Cortex of kidney (tissue), 1 donor: ENCODE measurements at places on chromosomes 6 and 20.

DNA sequence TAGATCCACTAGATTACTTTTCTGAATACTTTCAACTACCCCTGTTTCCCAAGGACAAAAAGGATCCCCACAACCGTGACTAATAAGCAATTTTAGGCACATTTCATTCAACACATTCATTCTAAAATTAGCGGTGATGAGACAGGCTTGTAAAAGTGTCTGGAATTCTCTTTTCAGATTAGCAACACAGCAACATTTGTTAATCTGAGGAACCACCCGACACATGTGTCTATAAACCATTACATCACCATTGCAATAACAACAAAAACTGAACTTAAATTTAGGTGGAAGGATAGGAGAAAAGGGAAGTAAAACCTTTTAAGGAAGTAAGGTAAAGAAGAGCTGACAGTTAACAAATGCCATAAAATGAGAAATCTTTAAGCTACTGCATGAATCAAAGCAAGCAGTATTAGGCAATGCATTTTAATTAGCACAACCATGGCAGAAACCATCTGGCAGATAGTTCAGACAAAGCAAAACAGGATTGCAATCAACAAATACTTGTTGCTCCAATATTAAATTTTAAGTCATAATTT is 49.1 kb downstream of the MAP3K7 start:
- DNase-seq: no peak

- no peak for DNase-seq
Measured at GRCh38 chr20:5570452-5570851, 179.7 kb upstream of the SHLD1 start.

GRCh38 chr20:24764027-24764793 is 184.9 kb upstream of the CST7 start:
- DNase-seq: no peak

GRCh38 chr6:88683734-88684133 is 279.7 kb downstream of the RNGTT start:
- DNase-seq: no peak

DNA sequence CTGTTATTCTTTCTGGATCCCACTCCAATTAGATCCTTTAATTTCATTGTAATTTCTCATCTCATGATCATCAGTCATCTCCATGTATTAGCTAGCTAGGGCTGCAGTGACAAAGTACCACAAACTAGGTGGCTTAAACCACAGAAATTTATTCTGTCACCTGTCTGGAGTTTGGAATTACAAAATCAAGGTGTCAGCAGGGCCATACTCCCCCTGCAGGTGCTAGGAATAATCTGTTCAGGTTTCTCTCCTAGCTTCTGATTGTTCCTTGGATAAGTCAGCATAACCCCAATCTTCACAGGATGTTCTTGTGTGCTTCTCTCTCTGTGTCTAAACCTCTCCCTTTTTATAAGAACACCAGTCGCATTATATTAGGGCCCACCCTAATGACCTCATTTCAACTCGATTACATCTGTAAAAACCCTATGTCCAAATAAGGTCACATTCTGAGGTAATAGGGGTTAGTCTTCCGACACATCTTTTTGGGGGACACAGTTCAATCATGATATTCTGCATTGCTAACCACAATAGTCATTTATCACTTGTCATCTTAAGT is 40.5 kb downstream of the BEND6 start:
- no peak for DNase-seq

DNA sequence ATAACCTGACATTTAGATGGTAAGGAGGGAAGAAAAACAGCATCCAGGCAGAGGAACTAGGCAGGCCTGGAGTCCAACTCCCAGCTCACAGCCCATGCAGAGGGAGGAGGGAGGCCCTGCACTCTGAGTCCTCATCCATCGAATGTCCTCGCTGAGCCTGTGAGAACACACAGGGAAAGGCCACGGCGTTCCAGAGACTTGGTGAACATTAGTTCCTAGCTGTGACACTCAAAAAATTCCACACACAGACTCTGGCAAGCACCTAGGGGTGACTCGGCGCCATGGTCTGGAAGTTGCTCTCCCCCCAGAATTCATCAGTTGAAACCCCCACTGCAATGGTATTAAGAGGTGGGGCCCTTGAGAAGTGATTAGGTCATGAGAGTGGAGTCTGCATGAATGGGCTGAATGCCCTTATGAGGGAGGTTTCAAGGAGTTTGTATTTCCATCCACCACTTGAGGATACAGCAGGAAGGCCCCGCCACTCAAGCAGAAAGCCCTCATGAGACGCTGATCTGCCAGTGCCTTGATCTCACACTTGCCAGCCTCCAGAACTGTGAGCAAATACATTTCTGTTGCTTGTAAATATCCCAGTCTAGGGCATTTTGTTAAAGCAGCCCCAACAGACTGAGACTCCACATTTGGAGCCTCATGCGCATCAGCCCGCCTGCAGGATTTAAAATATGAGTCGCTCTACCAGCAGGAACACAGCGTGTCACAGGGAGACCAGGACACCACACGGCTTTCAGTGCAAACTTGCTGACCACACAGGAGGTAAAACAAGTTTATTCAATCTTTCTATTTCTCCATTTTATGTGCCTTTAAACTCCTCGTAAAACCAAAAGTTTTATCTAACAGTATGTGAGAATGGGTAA is 73.9 kb downstream of the WDR27 start:
- no peak for DNase-seq

DNA sequence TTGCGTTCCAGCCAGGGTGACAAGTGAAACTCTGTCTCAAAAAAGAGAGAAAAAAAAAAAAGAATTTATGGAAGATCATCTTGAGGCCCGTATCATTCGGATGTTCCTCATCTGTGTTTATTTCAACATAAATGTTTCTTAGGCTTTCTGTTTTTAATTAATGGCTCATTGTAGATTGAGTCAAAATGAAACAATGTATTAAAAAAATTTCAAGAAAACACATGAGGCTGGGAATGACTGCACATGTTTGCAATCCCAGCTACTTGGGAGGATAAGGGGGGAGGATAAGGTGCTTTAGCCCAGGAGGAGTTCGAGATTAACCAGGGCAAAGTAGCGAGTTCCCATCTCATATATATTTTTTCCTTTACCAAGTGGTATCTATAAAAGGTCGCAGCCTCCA is 47.3 kb downstream of the ITCH start:
- DNase-seq: no peak

DNA sequence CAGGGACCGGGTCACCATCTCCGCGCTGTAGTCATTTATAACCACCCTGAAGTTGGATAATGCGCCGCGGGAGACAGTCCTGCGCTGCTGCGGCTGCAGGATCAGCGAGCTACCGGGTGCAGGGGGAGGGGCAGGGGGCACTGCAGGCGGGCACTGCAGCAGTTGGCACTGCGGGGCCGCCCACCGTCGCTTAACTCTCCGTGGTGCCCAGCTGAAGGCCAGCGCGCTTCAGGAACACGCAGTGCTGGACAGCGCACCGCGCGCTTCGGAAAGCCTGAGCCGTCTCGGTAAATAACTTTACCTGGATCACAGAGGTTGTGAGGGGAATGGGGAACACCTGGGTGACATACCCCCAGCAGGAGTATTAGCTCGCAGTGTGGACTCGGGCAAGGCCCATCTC is 12.4 kb upstream of the LRFN2 start:
- no peak for DNase-seq

DNA sequence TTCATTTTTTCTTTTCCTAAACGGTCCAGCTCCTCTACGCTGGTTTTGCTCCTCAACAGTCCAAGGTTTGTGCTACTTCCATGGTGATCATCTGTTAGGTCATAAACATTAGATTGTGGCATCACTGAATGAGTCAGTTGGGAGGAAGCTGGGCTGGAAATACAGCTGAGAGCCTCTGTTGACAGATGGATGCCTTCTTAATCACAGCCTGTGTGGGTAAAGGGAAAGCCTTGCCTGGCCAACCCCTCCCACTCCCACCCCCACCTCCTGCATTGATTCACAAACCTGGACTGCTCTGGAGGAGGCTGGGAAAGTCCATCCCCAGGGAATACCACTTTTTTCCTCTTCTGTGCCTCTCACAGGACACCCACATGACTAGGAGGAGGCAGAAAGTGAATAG is 180.6 kb upstream of the CCN2 start:
- DNase-seq: no peak

GRCh38 chr6:115415378-115415777 is 645.3 kb downstream of the FRK start:
- no peak for DNase-seq

DNA sequence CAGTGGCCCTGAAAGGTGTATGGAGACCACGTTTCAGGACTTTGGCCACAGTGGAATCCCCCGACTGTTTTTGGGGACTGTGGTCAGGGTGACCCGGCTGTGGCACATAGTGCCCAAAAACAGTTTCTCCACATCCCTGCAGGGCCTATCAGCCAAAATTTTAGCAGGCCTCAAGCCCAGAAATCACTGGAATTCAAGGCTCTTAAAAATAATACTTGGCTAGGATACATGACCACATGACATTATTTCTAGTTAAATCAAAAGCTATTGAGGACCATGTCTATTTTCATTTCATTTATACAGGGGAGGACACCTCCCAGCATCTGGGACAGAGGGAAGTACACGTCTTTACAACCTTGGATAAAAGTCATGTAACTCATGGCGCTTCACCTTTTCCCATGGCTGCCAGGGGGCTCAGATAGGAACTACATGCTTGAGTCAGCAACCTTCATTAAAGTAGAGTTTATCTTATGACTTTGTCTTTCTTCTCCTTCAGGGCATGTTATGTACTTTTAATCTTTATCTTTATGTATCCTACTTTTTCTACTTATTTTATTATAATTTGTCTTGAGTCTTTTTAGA is 70.8 kb upstream of the CD93 start:
- DNase-seq: no peak

- no peak for DNase-seq
Measured at GRCh38 chr6:78989191-78989590, 88.9 kb downstream of the PHIP start.

GRCh38 chr6:151408858-151409257 is 17.5 kb upstream of the ZBTB2 start:
- no peak for DNase-seq

GRCh38 chr6:13302291-13302690 is 26.0 kb downstream of the TBC1D7 start:
- DNase-seq: no peak

DNA sequence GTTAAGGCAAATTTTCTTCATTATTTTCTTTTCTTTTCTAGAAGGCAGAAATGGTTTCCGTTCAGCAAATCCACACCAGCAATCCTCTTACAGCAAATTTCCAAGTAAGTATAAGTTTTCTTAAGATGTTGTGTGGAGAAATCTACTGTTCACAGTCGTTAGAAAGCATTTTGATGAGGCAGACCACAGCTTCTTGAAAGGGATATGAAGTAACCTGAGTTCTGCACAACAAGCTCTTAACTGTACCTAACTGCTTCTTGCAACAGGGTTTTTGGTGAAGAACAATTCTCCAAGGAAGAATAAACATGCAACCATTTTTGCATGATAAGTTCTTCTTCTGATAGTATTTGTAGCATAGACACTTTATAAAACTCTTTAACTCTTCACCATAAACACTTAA is 45.3 kb upstream of the STXBP5 start:
- no peak for DNase-seq

GRCh38 chr6:28563430-28564095 is 37.9 kb downstream of the GPX5 start:
- DNase-seq: no peak
